ENCODE measurements at places on chromosomes 4 and X.

DNA sequence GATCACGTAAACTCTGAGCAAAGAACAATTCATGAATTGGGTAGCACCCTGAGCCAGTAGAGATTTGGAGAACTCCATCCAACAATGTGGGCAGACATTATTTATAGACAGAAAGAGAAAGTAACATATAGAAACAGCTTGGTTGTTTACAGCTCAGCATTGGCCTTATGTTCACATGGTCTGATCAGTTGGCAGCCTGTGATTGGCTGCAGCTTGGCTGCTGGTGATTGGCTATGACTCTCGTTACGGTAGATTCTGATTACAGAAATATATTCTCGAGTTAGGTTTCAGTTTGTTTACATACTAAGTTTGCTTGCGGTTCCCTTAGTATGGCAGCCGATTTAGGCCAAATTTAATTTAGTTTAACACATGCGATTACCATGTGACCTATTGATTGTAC is 663.4 kb downstream of the RAPGEF2 start:
- DNase-seq: no peak

- peak; percentile 78 for DNase-seq
These were observed 8.7 kb upstream of the TBC1D9 start for GRCh38 chr4:140764785-140765392.

- no peak for DNase-seq
These were observed 197.1 kb upstream of the GIMD1 start for GRCh38 chr4:106565727-106566126.

- no peak for DNase-seq
These were observed 425.0 kb downstream of the MID1IP1 start for GRCh38 chrX:39226251-39226650.

GRCh38 chrX:46447384-46447783 is 97.8 kb downstream of the ZNF674 start:
- no peak for DNase-seq

GRCh38 chrX:154739952-154740465 is 10.9 kb downstream of the GAB3 start:
- no peak for DNase-seq

Data from islet precursor cell (in vitro differentiated cells).